ENCODE measurements at places on chromosomes 5 and 9.

DNA sequence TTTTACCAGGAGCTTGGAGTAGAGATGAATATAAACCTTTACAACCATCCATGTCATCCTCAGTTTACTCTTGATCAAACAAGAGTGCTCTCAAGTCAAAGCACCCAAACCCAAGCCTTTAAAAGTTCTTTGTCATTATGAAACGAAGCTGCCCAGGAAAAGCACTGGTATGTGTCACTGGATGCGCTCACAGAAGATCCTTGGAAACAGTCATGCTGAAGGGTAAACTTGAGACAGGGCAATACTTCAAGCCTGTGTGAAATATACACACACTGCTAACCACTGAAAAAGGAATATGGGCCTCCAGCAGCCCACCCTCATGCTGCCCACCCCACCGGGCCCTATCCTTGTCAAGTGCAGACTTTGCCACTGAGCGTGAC lies 84.5 kb downstream of the PRRT1B start:
- DNase-seq = no peak

GRCh38 chr9:72872718-72873117 lies 80.1 kb downstream of the ALDH1A1 start:
- no peak for DNase-seq

DNA sequence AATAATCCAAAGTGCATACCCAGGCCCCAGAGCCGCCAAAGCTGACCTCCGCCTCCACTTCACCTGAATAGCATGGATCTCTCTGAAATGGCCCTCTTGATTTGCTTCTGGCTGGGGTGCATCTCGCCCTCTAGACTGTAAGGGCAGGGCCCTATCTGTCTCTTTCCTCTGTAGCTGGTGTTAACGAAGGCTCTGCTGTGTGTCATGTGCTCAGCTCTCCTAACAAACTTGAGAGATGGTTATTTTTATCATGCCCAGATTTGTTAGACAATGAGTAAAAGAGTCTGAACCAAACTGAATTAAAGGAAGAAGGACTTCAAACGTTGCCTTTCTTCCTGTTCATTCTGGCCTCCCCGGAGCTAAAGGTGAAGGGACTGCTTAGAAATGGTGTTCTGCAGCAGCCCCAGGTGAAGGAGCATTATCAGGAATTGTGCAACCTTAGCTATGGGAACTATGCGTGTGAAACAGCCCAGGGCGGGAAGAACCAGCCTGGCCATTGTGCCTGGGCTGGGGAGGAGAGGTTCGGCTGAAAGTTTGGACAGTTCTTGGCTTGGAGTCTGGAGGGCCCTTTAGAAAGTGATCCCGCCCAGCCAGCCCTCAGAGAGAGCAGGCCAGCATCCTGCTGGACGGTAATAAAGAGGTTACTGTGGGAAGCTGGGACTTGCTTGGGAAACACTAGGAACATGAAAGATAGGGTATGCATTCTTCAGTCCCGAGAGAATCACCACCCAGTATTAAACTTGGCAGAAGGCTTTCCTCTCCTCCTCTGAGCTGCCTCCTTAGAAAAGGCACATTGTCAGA lies 73.5 kb downstream of the WWC1 start:
- DNase-seq = no peak

DNA sequence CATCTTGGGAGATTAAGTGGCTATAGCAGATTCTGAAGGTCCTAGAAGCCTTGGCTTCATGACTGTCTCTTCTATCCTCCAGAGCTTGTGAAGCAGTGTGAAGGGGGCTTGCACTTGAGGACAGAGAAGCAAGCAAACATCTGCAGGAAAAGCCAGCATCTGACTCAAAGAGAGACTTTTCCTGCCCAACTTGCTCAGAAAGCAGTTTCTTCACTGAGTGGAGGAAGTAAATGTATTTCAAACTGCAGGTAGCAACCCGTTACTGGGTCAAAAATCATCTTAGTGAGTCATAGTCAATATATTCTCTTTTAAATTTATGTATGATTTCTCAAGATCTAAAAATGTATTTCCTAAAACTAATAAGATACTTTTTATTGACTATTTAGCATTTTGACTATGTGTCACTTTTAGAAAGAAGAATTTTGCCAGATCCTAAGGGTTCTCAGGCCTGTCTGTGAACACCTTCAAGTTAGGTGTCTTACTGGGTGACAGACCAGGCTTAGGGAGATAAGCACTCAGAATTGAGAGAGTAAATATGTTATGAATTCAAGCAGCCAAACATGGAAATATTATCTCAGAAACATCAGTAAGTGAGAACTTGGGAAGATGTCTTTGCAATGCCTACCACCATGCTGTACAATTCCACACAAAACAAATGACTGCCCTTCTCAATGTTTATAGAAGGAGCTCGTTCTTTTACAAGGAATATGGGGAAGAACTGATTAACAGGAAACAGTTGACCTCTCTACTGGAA lies 72.6 kb upstream of the DMAC1 start:
- DNase-seq = no peak

DNA sequence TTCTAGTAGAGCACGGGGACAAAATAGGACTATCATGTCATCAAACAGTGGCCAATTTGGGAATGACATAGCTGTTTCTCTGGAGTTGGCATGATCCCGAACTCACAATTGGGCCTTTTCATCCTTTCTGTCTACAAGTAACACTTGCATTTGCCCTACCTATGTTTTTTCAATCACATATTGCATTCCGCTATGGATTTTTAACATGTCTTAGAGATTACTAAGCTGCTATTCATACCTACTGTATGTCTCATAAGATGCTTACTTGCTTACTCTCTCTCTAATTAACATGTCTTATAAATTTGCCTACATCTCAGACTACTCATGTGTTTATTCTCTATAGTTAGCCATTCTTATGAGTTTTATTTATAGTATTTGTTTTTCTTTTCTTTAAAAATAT lies 341.2 kb upstream of the CTNND2 start:
- DNase-seq = no peak

GRCh38 chr9:124767821-124768220 lies 3.3 kb downstream of the NR6A1 start:
- no peak for DNase-seq

- no peak for DNase-seq
Observed at GRCh38 chr5:5929291-5930020, 448.9 kb downstream of the MED10 start.

DNA sequence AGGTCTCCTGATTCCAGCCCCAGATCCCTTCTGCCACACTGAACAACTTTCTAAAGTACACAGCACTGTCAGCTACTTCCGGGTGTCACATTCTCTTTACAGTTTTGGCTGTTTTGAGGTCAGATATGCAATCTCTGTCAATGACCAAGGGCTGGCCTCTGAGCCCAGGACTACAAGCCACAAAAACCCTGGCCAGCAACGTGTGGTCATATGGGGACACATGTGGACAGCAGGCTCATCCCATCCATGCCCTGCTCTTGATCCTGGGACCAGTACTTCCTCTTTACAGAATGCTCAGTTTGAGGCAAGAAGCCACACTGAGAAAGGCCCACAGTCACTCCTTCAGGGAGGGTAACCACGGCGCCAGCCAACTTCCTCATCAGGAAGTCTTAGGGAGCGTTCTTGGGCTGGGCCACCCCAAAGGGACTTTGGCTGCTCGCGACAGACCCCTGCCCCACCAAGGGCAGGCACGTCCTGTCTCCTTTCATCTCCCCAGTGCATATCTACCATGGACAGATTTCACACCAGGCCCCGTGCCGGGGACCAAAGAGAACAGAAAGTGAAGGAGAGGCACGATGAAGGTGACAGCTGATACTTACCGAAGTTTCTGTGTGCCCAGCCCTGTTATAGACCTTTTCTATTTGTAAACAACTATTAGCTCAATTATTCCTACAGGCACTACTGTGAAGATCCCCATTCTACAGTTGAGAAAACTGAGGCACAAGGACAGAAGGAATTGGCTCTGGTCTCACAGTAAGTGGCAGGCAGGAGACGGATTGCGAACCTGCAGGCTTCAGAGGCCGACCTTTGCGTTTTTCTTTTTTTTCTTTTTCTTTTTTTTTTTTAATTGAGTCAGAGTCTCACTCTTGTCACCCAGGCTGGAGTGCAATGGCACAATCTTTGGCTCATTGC lies 37.3 kb downstream of the STK10 start:
- DNase-seq = no peak

DNA sequence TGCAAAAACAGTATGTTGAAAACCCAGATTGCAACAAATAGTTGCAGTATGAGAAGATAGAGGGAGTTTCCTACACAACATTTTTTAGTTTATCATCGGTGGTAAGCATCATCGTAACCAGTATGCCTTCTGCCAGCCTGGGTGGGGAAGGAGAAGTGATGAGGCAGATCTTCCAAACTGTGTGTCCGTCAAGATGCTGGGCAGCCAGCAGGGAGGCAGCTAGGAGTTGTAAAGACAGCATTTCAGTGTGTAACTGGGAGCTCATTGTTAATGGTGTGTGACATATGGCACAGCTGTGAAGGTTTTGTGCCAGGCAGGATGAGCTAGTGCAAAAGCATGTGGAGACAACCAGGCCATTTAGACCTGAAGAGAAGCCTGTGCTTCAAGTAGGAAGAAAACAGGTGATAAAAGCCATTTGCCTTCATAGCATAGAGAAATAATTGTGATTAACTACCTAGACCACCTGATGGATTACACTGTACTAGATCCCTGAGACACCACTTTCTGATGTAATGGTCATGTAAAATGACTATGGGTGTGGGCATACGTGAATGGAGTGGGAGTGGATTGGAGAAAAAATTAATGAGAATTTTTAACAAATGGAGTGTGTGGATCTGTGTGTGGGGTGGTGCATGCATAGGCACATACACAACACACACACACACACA lies 347.0 kb upstream of the ADAMTSL1 start:
- DNase-seq = no peak

GRCh38 chr9:8857068-8857925 lies 1057.7 kb upstream of the DMAC1 start:
- DNase-seq = no peak

- DNase-seq = no peak
Observed at GRCh38 chr5:72036951-72037350, 70.3 kb upstream of the MAP1B start.

- DNase-seq = no peak
Observed at GRCh38 chr9:5446451-5447236, 3.7 kb upstream of the CD274 start.

GRCh38 chr5:45737153-45737552 lies 41.0 kb upstream of the HCN1 start:
- DNase-seq = no peak

GRCh38 chr9:81848472-81848871 lies 79.8 kb upstream of the SPATA31D4 start:
- no peak for DNase-seq

DNA sequence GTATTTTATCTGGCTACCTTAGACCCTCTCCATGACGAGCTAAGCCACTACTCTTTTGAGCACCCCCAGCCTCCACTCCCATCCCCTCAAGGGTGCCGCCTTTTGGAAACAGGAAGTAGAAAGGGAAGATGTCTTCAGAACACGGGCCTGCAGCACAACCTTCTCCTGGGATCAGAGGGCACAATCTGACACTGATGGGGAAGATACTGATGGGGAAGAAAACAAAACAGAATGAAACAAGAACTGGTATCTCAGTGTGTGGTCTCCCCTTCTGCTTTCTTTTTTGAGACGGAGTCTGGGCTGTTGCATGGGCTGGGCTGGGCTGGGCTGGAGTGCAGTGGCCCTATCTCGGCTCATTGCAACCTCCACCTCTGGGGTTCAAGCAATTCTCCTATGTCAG lies 539.7 kb upstream of the DAP start:
- no peak for DNase-seq

- DNase-seq = no peak
Observed at GRCh38 chr5:56075361-56075760, 80.6 kb upstream of the IL6ST start.

GRCh38 chr9:13904746-13905145 lies 409.2 kb downstream of the NFIB start:
- DNase-seq = no peak

DNA sequence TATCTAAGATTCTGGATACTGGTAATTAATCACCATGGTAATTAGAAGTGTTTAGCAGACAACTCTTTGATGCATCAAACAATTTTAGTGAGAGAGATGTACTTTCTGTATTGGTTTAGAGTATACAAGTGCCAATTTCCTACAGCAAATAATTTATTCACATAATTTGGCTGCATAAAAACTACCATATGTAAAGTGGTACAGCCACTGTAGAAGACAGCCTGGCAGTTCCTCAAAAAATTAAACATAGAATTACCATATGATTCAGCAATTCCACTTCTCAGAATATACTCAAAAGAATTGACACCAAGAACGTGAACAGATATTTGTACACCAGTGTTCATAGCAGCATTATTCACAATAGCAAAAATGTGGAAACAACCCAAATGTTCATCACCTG lies 36.2 kb downstream of the PHAX start:
- no peak for DNase-seq

DNA sequence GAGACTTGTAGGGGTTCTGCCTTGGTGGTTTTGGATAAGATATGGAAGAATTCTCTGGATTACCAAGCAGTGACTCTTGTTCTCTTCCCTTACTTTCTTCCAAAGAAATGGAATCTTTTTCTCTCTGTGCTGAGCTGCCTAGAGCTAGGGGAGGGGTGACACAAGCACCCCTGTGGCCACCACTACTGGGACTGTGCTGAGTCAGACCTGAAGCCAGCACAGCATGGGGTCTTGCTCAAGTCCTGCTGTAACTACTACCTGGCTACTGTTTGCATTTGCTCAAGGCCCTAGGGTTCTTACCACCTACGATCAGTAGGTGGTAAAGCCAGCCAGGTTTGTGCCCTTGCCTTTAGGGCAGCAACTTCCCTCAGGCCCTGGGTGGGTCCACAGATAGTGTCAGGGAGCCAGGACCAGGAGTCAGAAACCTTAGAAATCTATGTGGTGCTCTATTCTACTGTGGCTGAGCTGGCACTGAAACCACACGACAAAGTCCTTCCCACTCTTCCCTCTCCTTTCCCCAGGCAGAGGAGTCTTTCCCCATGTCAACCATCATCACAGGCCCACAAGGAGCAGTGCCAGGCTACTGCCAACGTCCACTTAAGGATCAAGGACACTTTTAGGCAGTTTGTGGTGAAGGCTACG lies 53.8 kb downstream of the SREK1 start:
- DNase-seq = no peak

DNA sequence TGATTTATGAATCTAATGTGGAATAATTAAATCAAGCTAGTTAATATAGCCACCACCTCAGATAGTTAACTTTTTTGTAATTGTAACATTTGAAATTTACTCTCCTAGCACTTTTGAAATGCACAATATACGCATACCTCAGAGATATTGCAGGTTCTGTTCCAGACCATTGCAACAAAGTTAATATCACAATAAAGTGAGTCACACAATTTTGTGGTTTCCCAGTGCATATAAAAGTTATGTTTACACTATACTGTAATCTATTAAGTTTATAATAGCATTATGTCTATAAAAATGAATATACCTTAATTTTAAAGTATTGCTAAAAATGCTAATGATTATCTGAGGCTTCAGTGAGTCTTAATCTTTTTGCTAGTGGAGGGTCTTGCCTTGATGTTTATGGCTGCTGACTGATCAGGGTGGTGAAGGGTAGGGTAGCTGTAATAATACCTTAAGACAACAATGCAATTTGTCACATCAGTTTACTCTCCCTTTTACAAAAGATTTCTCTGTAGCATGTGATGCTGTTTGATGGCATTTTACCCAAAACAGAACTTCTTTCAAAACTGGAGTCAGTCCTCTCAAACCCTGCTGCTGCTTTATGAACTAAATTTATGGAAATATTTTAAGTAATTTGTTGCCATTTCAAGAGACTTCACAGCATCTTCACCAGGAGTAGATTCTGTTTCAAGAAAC lies 235.1 kb upstream of the ADAMTSL1 start:
- no peak for DNase-seq

- DNase-seq = no peak
Observed at GRCh38 chr9:137347928-137348327, 45.9 kb upstream of the NRARP start.

GRCh38 chr9:6134661-6135180 lies 80.9 kb upstream of the IL33 start:
- DNase-seq = no peak
